ENCODE measurements at places on chromosomes 7 and 10. TPM values are rescaled to one million over a fixed set of nuclear protein-coding genes. Genes with fewer than 3 reads are reported as not detected.

GRCh38 chr10:49297818-49298670 lies 926 bp upstream of the C10orf71 start:
- DNase-seq: no peak

- DNase-seq: no peak
Observed at GRCh38 chr10:61128196-61128595, 184.2 kb upstream of the RHOBTB1 start.

The KNDC1 gene
- total RNA-seq: 0.14 TPM

DNA sequence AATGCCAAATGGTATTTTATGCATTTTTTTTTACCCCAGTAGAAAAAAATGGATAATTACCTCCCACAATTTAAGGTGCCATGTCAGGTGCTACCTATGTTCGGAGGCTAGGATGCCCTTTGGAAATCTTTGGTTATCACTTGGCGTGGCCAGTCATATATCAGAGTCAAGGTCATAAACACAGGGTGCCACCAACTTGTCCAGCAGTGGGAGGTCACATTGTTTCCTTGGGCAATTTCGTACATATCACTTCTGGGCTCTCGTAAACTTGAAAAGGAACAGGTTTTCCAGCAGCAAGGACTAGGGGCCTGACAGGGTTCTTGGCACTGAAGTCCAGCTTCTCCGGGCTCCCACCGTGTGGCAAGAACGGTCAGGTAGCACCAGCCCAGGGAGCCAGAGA lies 48.0 kb upstream of the BHLHA15 start:
- DNase-seq: no peak

The TBL2 gene
- 31.1 TPM for total RNA-seq

GRCh38 chr10:116589926-116590325 lies 833 bp upstream of the PNLIPRP1 start:
- no peak for DNase-seq

The LAMB4 gene
- not detected for total RNA-seq

All from mucosa of descending colon (tissue), 3 donors.